Neural progenitor cell (in vitro differentiated cells): ENCODE measurements at places on chromosomes 4 and X. TPM values are rescaled to one million over a fixed set of nuclear protein-coding genes. Genes with fewer than 3 reads are reported as not detected.

DNA sequence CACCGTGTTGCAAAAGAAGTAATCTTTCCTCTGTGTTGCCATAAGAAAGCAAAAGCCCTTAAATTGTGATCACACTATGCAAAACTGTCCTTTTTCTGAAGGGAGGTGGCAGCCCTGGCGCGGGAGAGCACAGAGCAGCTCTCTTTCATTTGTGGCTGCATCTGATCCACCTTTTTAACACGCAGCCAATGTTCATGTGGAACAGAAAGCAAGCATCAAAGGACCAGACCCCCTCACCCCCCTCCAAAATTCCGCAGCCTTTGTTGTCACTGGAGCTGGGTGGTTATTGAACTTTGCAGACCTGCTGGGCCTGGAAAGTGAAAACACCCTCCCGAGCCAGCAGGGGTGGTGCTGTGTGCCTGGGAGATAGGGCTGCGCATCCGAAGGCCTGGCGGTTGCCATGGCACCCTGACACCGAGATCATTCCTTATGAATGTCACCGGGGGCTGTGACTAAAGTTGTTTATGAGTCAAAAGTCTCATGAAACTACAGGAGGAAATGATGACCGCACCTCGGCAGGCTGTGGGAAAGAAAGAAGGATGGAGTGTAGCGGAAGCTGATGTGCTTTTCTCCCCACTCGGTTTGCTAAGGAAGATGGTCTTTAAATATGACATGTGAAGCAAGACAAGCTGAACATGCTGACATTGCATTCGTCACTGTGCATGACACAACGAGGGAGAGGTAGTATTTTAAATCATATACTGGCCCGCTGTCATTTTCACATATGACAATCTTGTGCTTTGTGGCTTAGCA lies 367.4 kb downstream of the UNC5C start:
- no peaks in the 10 kb centered on the region for H3K36me3 ChIP-seq
- H3K4me3 ChIP-seq = peak overlapping the region; percentile 21
- peaks cover 33% of the 10 kb centered on the region for H3K4me1 ChIP-seq
- H3K27me3 ChIP-seq = no peaks in the 10 kb centered on the region
- DNase-seq = peak; percentile 83
- H3K27ac ChIP-seq = no peak overlapping the region

GRCh38 chr4:138890891-138891570 lies 124.5 kb upstream of the NOCT start:
- H3K27me3 ChIP-seq = no peaks in the 10 kb centered on the region
- peaks cover 16% of the 10 kb centered on the region for H3K4me1 ChIP-seq
- H3K4me3 ChIP-seq = no peak overlapping the region
- no peaks in the 10 kb centered on the region for H3K36me3 ChIP-seq
- no peak for DNase-seq
- H3K27ac ChIP-seq = no peak overlapping the region

DNA sequence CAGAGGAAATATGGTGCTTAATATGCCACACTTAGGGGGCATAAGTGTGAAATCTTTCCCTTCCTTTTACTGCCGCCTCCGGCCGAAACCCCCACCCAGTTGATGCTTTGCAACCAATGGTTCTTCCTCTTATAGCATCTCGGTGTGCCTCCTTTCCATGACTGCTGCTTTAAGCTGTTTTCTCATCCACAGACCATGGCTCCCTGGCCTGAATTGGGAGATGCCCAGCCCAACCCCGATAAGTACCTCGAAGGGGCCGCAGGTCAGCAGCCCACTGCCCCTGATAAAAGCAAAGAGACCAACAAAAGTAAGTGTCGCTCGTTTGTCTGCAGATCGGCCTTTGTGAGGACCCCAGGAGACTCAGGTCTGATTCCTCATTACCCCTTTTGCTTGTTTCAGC lies 6.7 kb downstream of the SLC34A2 start:
- peaks cover 26% of the 10 kb centered on the region for H3K4me1 ChIP-seq
- H3K36me3 ChIP-seq = no peaks in the 10 kb centered on the region
- no peak for DNase-seq
- H3K27me3 ChIP-seq = peaks cover 21% of the 10 kb centered on the region
- no peak overlapping the region for H3K27ac ChIP-seq

GRCh38 chr4:139847602-139848001 lies 182.0 kb downstream of the MGST2 start:
- H3K4me1 ChIP-seq = peaks cover 72% of the 10 kb centered on the region
- H3K36me3 ChIP-seq = no peaks in the 10 kb centered on the region
- no peaks in the 10 kb centered on the region for H3K27me3 ChIP-seq

DNA sequence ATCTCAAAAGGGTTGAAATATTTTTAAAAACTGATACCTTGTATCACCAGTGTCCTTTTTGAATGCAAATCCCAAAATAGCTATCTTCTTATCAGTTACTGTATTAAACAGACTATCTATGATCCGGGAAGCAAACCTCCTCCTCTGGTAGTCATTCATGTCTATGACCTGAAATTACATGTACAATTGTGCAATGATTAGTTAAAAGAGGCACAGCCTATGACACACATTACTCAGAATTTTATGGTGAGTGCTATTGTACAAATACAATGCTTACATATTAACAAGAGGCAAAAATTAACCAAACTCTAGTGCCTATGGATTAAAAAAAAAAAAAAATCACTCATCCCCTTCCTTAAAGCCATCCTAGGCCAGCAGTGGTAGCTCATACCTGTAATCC lies 21.7 kb downstream of the UGDH start:
- no peaks in the 10 kb centered on the region for H3K4me1 ChIP-seq
- H3K27me3 ChIP-seq = no peaks in the 10 kb centered on the region
- H3K27ac ChIP-seq = no peak overlapping the region
- H3K4me3 ChIP-seq = no peak overlapping the region
- peaks cover 55% of the 10 kb centered on the region for H3K36me3 ChIP-seq

- H3K27me3 ChIP-seq = no peaks in the 10 kb centered on the region
- peak; percentile 72 for DNase-seq
- H3K4me3 ChIP-seq = peak overlapping the region; percentile 85
- H3K4me1 ChIP-seq = peaks cover 42% of the 10 kb centered on the region
Observed at GRCh38 chr4:112704991-112705845, 68.3 kb downstream of the LARP7 start.

- no peaks in the 10 kb centered on the region for H3K4me1 ChIP-seq
- DNase-seq = no peak
- no peaks in the 10 kb centered on the region for H3K27me3 ChIP-seq
Observed at GRCh38 chr4:70182517-70183167, 12.9 kb upstream of the ODAM start.

- H3K27me3 ChIP-seq = no peaks in the 10 kb centered on the region
- H3K27ac ChIP-seq = no peak overlapping the region
- no peak for DNase-seq
- no peak overlapping the region for H3K4me3 ChIP-seq
- no peaks in the 10 kb centered on the region for H3K36me3 ChIP-seq
Observed at GRCh38 chr4:22688236-22688635, 4.5 kb upstream of the GBA3 start.

Gene SH2D1A
- total RNA-seq = 0.06 TPM in 1 of 2 replicates, not detected in the other

GRCh38 chr4:87014284-87014782 lies 79.5 kb downstream of the AFF1 start:
- H3K27ac ChIP-seq = peak overlapping the region; percentile 60
- no peak overlapping the region for H3K4me3 ChIP-seq
- peaks cover 48% of the 10 kb centered on the region for H3K4me1 ChIP-seq
- no peaks in the 10 kb centered on the region for H3K36me3 ChIP-seq

GRCh38 chr4:23999714-24000469 lies 110.0 kb upstream of the PPARGC1A start:
- no peak overlapping the region for H3K27ac ChIP-seq
- H3K36me3 ChIP-seq = no peaks in the 10 kb centered on the region
- H3K4me3 ChIP-seq = no peak overlapping the region
- peaks cover 40% of the 10 kb centered on the region for H3K4me1 ChIP-seq
- DNase-seq = no peak

GRCh38 chr4:48138936-48139335 lies 4.9 kb upstream of the TXK start:
- DNase-seq = no peak
- H3K27ac ChIP-seq = no peak overlapping the region
- no peaks in the 10 kb centered on the region for H3K4me1 ChIP-seq
- H3K27me3 ChIP-seq = no peaks in the 10 kb centered on the region
- no peaks in the 10 kb centered on the region for H3K36me3 ChIP-seq
- no peak overlapping the region for H3K4me3 ChIP-seq

GRCh38 chr4:10716163-10716562 lies 31.6 kb upstream of the CLNK start:
- no peak overlapping the region for H3K27ac ChIP-seq
- no peaks in the 10 kb centered on the region for H3K36me3 ChIP-seq
- peaks cover 4% of the 10 kb centered on the region for H3K4me1 ChIP-seq
- no peak for DNase-seq

- H3K4me1 ChIP-seq = peaks cover 22% of the 10 kb centered on the region
- H3K36me3 ChIP-seq = no peaks in the 10 kb centered on the region
- no peak overlapping the region for H3K27ac ChIP-seq
- DNase-seq = peak; percentile 9
- no peak overlapping the region for H3K4me3 ChIP-seq
Observed at GRCh38 chr4:81599742-81600380, 128.2 kb upstream of the RASGEF1B start.

DNA sequence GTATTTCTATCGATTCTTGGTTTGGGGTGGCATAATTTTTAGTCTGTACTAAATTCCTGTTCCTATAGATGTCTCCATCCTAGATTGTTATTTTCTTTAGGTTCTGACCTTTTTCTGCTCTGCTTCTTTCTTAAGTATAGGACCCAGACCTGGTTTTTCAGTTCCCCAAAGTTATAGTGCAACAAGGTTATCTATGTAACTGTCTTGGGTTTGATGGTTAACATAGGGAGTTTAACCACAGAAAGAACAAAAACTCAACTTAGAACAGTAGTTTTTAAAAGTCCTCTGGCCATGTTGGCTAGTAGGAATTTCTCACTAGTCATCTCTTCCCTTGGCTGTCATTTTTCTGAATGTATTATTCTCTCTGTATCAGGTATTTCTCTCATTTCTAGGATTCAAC lies 38.8 kb upstream of the MAD2L1 start:
- no peak overlapping the region for H3K4me3 ChIP-seq
- H3K27ac ChIP-seq = no peak overlapping the region
- no peaks in the 10 kb centered on the region for H3K4me1 ChIP-seq
- no peak for DNase-seq
- no peaks in the 10 kb centered on the region for H3K27me3 ChIP-seq
- no peaks in the 10 kb centered on the region for H3K36me3 ChIP-seq

DNA sequence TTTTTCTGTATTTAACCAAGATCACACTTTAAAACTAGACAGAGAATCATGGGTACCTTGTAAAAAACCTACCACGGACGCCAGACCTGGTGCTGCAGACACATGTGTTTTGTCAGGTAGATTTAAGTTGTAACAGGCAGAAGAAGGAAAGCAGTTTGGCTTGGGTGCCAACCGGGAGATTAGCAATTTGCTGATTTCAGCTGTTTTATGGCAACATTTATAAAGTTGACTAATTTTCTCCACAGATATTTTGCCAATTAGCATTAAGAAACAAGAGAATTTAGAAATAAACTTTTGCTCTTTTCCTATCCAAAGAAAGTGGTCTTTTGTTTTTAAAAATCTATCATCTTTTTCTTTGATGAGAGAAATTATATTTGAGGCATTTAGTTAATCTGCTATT lies 76.3 kb upstream of the STOX2 start:
- DNase-seq = no peak
- no peak overlapping the region for H3K27ac ChIP-seq
- no peaks in the 10 kb centered on the region for H3K27me3 ChIP-seq
- no peaks in the 10 kb centered on the region for H3K36me3 ChIP-seq

Gene PLAC8
- 0.15 TPM in 1 of 2 replicates, not detected in the other for total RNA-seq

Gene C1QTNF7
- not detected in 2 replicates for total RNA-seq

- H3K4me1 ChIP-seq = no peaks in the 10 kb centered on the region
- H3K27me3 ChIP-seq = no peaks in the 10 kb centered on the region
- DNase-seq = peak; percentile 63
- no peaks in the 10 kb centered on the region for H3K36me3 ChIP-seq
- no peak overlapping the region for H3K4me3 ChIP-seq
- no peak overlapping the region for H3K27ac ChIP-seq
Observed at GRCh38 chrX:66731398-66731797, 92.5 kb upstream of the EDA2R start.

- H3K27ac ChIP-seq = no peak overlapping the region
- H3K27me3 ChIP-seq = no peaks in the 10 kb centered on the region
- DNase-seq = no peak
- no peaks in the 10 kb centered on the region for H3K4me1 ChIP-seq
Observed at GRCh38 chr4:184238072-184238745, 20.5 kb upstream of the ENPP6 start.

Gene TRIM61
- not detected in 2 replicates for total RNA-seq

Gene NXF2B
- total RNA-seq = 0.96 and 2.2 TPM in 2 replicates

GRCh38 chr4:111404673-111405072 lies 740.6 kb upstream of the FAM241A start:
- no peaks in the 10 kb centered on the region for H3K36me3 ChIP-seq
- no peaks in the 10 kb centered on the region for H3K4me1 ChIP-seq
- no peak overlapping the region for H3K27ac ChIP-seq
- DNase-seq = no peak
- no peak overlapping the region for H3K4me3 ChIP-seq

Gene KLKB1
- 0.39 TPM in 1 of 2 replicates, not detected in the other for total RNA-seq

Gene TLR10
- not detected in 2 replicates for total RNA-seq

DNA sequence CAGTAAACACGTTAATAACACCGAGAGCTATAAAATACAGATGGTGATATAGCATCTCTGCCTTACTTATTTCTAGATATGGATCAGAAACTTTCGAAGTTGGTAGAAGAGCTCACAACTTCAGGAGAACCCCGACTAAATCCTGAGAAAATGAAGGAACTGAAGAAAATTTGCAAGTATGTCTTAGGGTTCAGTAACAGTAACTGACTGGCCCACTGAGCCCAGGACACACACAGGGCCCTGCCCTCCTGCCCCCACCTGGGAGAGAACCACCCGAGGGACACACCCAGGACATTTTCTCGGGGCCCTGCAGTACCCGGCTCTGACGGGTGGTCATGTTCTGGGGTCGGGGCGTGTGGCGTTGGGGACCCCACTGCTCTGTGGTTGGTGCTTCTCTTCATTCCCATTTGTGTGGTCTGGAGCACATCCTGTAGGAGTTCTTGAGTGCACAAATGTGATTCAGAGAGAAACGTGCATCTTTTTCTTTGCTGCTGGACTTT lies 1.1 kb downstream of the UVSSA start:
- peak overlapping the region; percentile 93 for H3K4me3 ChIP-seq
- no peak for DNase-seq
- peak overlapping the region; percentile 92 for H3K27ac ChIP-seq
- H3K4me1 ChIP-seq = peaks cover 7% of the 10 kb centered on the region

Gene GPC4
- total RNA-seq = 17.7 and 23.6 TPM in 2 replicates

DNA sequence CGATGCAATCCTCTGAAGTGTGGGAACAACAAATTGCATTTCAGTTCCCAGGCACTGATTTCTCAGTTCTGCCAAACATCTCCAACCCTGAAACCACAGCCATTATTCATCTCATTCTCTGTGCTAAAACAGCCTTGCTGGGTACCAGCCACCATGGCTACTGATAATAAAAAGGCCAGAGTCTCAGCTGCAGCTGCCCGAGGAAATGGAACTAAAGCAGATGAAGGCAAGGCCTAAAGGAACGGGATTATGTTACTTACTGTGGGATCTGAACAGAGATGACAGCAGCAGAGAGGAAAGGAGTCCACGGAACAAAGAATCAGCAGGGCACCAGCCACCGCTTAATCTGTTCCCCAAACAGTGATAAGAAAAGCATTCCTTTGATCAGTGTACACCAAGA lies 155.7 kb downstream of the PAPSS1 start:
- H3K4me3 ChIP-seq = no peak overlapping the region
- H3K27ac ChIP-seq = peak overlapping the region; percentile 91
- DNase-seq = peak; percentile 84
- H3K36me3 ChIP-seq = peaks cover 7% of the 10 kb centered on the region
- H3K27me3 ChIP-seq = no peaks in the 10 kb centered on the region
